ENCODE measurements at places on chromosomes 1 and 21. TPM values are rescaled to one million over a fixed set of nuclear protein-coding genes. Genes with fewer than 3 reads are reported as not detected.

Gene BSDC1
- total RNA-seq = 52.6 TPM

Gene MLLT11
- 13.0 TPM for total RNA-seq

Gene B3GALNT2
- total RNA-seq = 30.9 TPM

Gene KCNJ9
- 0.09 TPM for total RNA-seq

Gene PRRX1
- total RNA-seq = not detected

Gene VWA5B1
- not detected for total RNA-seq

Gene ALX3
- not detected for total RNA-seq

Gene HAO2
- 0.61 TPM for total RNA-seq

Gene LRRC71
- total RNA-seq = not detected

Gene CSF3R
- total RNA-seq = not detected

Gene PPIH
- total RNA-seq = 87.5 TPM

Gene SPRR1B
- not detected for total RNA-seq

Gene C1QTNF12
- total RNA-seq = 4.4 TPM

Gene SNX7
- total RNA-seq = 23.8 TPM

Gene NPPB
- not detected for total RNA-seq

Gene ADGRB2
- total RNA-seq = 10.7 TPM

Gene KPRP
- not detected for total RNA-seq

Gene CNIH3
- 4.2 TPM for total RNA-seq

Gene BRDT
- 0.15 TPM for total RNA-seq

Gene PRELP
- total RNA-seq = 0.07 TPM

Gene IGSF5
- 2.1 TPM for total RNA-seq

Gene CFAP141
- not detected for total RNA-seq

Gene LAD1
- total RNA-seq = 29.0 TPM

Gene MMP23B
- total RNA-seq = 13.7 TPM

Gene PDPN
- total RNA-seq = 199 TPM

Gene CLCA4
- total RNA-seq = not detected

Gene ACKR1
- total RNA-seq = 0.26 TPM

All from H9 (cell line).